Activated CD8-positive, alpha-beta T cell treated with anti-CD3 and anti-CD28 coated beads, Interleukin-2, amount 10 ng/mL, durations not matched to agents 7 days and 5 days (primary cell): ENCODE measurements at places on chromosomes 5 and 9. TPM values are rescaled to one million over a fixed set of nuclear protein-coding genes. Genes with fewer than 3 reads are reported as not detected.

- H3K27ac ChIP-seq, result no peak overlapping the region
- no peak for DNase-seq
- H3K36me3 ChIP-seq, result no peaks in the 10 kb centered on the region
- no peak overlapping the region for H3K4me3 ChIP-seq
- no peaks in the 10 kb centered on the region for H3K27me3 ChIP-seq
- no peaks in the 10 kb centered on the region for H3K4me1 ChIP-seq
These were observed 322.6 kb upstream of the WWC1 start for GRCh38 chr5:167968837-167969236.

GRCh38 chr5:94793113-94793815 is 174.8 kb downstream of the SLF1 start:
- peak overlapping the region; percentile 93 for H3K27ac ChIP-seq
- H3K4me3 ChIP-seq, result peak overlapping the region; percentile 60
- peak; percentile 62 for DNase-seq
- peaks cover 4% of the 10 kb centered on the region for H3K36me3 ChIP-seq
- H3K27me3 ChIP-seq, result peaks cover 2% of the 10 kb centered on the region

DNA sequence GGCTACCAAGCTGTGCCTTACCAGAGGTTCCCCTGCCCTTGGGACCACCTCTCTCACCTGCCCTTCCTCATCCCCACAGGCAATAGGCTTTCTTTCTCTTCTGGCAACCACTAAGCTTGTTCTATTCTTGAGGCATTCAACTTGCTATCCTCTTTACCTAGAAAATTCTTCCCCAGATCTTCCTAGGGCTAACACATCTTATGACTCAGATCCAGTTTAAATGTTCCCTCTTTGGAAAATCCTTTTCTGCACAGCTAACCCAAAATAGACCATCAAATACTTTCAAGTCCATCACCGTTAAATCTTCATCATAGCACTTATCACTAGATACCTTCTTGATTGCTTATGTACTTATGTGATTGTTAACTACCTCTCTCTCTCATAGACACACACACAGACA is 93.7 kb downstream of the ENC1 start:
- DNase-seq, result no peak
- peaks cover 5% of the 10 kb centered on the region for H3K27me3 ChIP-seq
- H3K4me3 ChIP-seq, result no peak overlapping the region
- no peak overlapping the region for H3K27ac ChIP-seq
- H3K36me3 ChIP-seq, result no peaks in the 10 kb centered on the region

- peaks cover 2% of the 10 kb centered on the region for H3K4me1 ChIP-seq
- DNase-seq, result no peak
- no peak overlapping the region for H3K4me3 ChIP-seq
- H3K27me3 ChIP-seq, result peaks cover 61% of the 10 kb centered on the region
- no peaks in the 10 kb centered on the region for H3K36me3 ChIP-seq
- no peak overlapping the region for H3K27ac ChIP-seq
These were observed 1.4 kb downstream of the EGFLAM start for GRCh38 chr5:38259809-38260160.

- no peaks in the 10 kb centered on the region for H3K27me3 ChIP-seq
- peaks cover 24% of the 10 kb centered on the region for H3K4me1 ChIP-seq
- H3K4me3 ChIP-seq, result peak overlapping the region; percentile 30
- H3K36me3 ChIP-seq, result no peaks in the 10 kb centered on the region
These were observed 35.3 kb upstream of the PRRC2B start for GRCh38 chr9:131358556-131358955.

- H3K27me3 ChIP-seq, result peaks cover 50% of the 10 kb centered on the region
- peak; percentile 83 for DNase-seq
- no peaks in the 10 kb centered on the region for H3K36me3 ChIP-seq
These were observed at the start of gene SHB for GRCh38 chr9:38068701-38069628. SHB (minus strand) TSS chr9:38069227; CDS start chr9:38068645, 582 bp downstream.

GRCh38 chr5:92633176-92633575 is 947.8 kb downstream of the NR2F1-AS1 start:
- H3K4me3 ChIP-seq, result no peak overlapping the region
- H3K27ac ChIP-seq, result no peak overlapping the region
- no peaks in the 10 kb centered on the region for H3K27me3 ChIP-seq
- H3K4me1 ChIP-seq, result no peaks in the 10 kb centered on the region

DNA sequence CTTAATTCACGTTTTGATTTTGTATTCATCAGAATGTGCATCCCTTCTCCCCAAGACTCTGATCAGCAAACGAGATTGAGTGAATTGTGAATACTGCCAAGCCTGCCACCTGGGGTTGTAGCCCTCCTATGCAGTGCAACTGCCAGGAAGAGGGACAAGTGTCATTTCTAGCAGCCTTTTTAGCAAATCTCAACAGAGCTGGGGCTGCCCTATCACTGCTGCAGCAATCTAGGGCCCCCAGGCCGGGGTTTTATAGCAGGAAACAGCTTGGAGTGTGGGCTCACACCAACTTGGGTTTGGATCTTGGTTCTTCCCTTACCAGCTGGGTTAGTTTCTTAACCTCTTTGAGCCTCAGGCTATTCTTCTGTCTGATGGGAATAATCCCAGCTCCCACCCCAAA is 4.0 kb downstream of the CSF1R start:
- peaks cover 29% of the 10 kb centered on the region for H3K27me3 ChIP-seq
- H3K4me3 ChIP-seq, result no peak overlapping the region

DNA sequence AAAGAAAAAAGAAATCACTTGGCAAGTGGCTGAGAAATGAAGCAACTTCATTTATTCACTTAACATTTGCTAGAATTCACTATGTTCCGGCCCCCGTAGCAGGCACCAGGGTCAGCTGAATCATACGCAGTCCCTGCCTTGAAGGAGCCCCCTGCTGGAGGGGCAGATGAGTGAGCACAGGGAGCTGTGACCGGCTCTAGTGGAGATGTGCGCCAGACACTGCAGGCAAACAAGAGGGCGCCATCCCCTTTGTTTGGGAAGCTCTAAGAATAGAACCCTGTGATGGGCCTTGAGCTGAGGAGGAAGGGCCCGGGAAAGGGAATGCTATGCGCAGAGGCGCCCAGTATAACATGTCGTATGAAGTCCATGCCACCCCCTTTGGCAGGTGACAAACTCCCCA is 20.2 kb upstream of the RPL26L1 start:
- H3K27me3 ChIP-seq, result no peaks in the 10 kb centered on the region
- H3K4me3 ChIP-seq, result no peak overlapping the region
- no peak overlapping the region for H3K27ac ChIP-seq
- peaks cover 5% of the 10 kb centered on the region for H3K36me3 ChIP-seq

DNA sequence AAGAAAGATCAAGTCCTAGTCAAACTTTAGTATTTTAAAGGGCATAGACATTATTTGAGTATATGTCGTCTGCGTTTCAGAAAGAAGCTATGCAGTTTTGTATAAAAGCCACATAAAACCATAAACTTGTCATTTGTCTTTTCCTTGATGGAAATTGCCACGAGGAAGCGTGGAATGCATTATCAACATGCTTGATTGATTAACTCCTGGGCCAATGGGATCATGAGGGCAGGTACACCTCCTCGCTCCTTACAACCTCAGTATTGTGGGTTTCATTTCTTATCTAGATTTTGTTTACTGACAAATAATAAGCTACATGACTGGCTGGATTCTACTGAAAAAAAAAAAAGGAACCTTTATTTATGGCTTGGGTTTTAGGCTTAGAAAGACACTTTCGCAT is 122.5 kb upstream of the RFX3 start:
- H3K36me3 ChIP-seq, result no peaks in the 10 kb centered on the region
- peaks cover 3% of the 10 kb centered on the region for H3K4me1 ChIP-seq
- H3K27ac ChIP-seq, result no peak overlapping the region

- no peaks in the 10 kb centered on the region for H3K27me3 ChIP-seq
- H3K4me1 ChIP-seq, result peaks cover 48% of the 10 kb centered on the region
- H3K4me3 ChIP-seq, result no peak overlapping the region
- peaks cover 2% of the 10 kb centered on the region for H3K36me3 ChIP-seq
- DNase-seq, result no peak
These were observed 51.7 kb downstream of the ARHGAP26 start for GRCh38 chr5:142821733-142822487.

- H3K36me3 ChIP-seq, result peaks cover 33% of the 10 kb centered on the region
- DNase-seq, result peak; percentile 80
- H3K27me3 ChIP-seq, result no peaks in the 10 kb centered on the region
- H3K4me1 ChIP-seq, result peaks cover 63% of the 10 kb centered on the region
- peak overlapping the region; percentile 86 for H3K27ac ChIP-seq
These were observed 7.4 kb downstream of the GALNT10 start for GRCh38 chr5:154197801-154198491.

- H3K27me3 ChIP-seq, result no peaks in the 10 kb centered on the region
- no peak overlapping the region for H3K27ac ChIP-seq
- H3K4me1 ChIP-seq, result peaks cover 30% of the 10 kb centered on the region
- DNase-seq, result no peak
These were observed 38.3 kb upstream of the SMU1 start for GRCh38 chr9:33114746-33115145.

- H3K36me3 ChIP-seq, result peaks cover 15% of the 10 kb centered on the region
- peak; percentile 36 for DNase-seq
- H3K4me1 ChIP-seq, result peaks cover 23% of the 10 kb centered on the region
- H3K4me3 ChIP-seq, result no peak overlapping the region
- H3K27ac ChIP-seq, result no peak overlapping the region
- H3K27me3 ChIP-seq, result no peaks in the 10 kb centered on the region
These were observed 548 bp downstream of the CEP120 start for GRCh38 chr5:123422433-123423277.

- H3K36me3 ChIP-seq, result no peaks in the 10 kb centered on the region
- H3K4me3 ChIP-seq, result no peak overlapping the region
- DNase-seq, result no peak
- H3K27ac ChIP-seq, result no peak overlapping the region
- peaks cover 40% of the 10 kb centered on the region for H3K4me1 ChIP-seq
These were observed 3.5 kb upstream of the SUSD3 start for GRCh38 chr9:93054758-93055704.

GRCh38 chr9:97934321-97935115 is 3.5 kb downstream of the HEMGN start:
- no peak overlapping the region for H3K27ac ChIP-seq
- H3K36me3 ChIP-seq, result no peaks in the 10 kb centered on the region
- H3K27me3 ChIP-seq, result no peaks in the 10 kb centered on the region
- peaks cover 60% of the 10 kb centered on the region for H3K4me1 ChIP-seq
- DNase-seq, result no peak

DNA sequence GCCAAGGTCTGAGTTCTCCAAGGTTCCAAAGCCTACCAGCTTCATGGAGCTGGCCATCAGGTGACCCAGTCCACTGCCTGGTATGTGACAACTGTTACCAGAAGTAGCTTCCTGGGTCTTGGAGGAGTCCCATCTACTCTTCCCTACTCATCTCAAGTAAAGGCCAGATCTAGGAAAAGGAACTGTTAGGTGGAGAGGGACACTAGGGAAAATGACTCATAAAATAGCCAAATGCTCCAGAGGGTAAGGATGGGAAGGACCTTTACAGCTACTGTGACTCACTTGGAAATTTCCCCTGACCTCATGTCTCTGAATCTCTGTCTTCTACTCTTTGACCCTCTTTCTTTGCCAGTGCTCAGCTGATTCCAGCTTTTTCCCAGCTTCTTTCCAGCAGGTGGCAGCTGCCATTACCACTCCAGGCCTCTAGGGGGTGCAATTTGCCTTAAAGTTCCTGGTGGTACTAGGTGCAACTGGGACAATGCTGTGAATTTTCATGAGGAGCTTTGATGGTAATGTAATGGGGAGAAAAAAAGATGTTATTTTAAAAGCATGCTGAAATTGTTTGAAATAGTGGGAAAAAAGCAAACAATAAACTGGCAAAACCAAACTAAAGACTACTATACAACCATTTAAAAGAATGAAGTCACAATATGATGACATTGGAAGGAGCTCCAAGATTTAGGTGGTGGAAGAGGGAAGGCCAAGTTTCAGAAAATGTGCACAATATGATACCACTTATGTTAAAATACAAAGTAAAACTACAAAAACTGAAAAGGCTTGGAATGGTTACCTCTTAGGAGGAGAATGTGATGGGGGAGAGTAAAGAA is 27.1 kb upstream of the MYORG start:
- no peak overlapping the region for H3K4me3 ChIP-seq
- H3K27me3 ChIP-seq, result no peaks in the 10 kb centered on the region
- H3K36me3 ChIP-seq, result no peaks in the 10 kb centered on the region
- H3K4me1 ChIP-seq, result no peaks in the 10 kb centered on the region
- DNase-seq, result peak; percentile 67
- H3K27ac ChIP-seq, result no peak overlapping the region

DNA sequence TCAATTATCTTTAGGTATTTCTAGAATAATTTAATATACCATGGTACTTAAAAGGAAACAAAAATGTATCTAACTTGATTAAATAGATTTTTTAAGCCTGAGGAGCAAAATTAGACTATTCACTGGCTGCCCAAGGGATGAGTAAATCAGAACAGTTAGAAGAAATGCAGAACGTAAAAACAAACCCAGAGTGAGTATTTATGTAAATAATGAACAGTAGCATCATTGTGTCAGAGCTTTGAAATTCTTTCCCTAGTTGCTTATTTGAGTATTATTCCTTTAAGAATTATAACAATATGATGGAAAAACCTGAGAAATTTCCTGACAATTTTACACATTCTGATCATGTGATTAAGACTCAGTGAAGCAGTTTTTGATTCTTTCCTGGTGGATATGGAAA is 200.9 kb downstream of the GDNF start:
- no peak overlapping the region for H3K27ac ChIP-seq
- DNase-seq, result no peak
- H3K4me1 ChIP-seq, result no peaks in the 10 kb centered on the region
- no peaks in the 10 kb centered on the region for H3K36me3 ChIP-seq
- no peaks in the 10 kb centered on the region for H3K27me3 ChIP-seq
- H3K4me3 ChIP-seq, result no peak overlapping the region

The HMHB1 gene
- total RNA-seq, result not detected

The TXNDC8 gene
- total RNA-seq, result not detected

The PCA3 gene
- total RNA-seq, result not detected

The CSNK1A1 gene
- 163 TPM for total RNA-seq

The SH3GLB2 gene
- total RNA-seq, result 109 TPM

The NUTM2G gene
- total RNA-seq, result not detected

The ADRA1B gene
- not detected for total RNA-seq

The PTCD2 gene
- total RNA-seq, result 8.4 TPM

The SCGB3A1 gene
- total RNA-seq, result not detected

The LCNL1 gene
- not detected for total RNA-seq

The WNT8A gene
- not detected for total RNA-seq

The SLC27A4 gene
- total RNA-seq, result 21.7 TPM

The RGS14 gene
- total RNA-seq, result 112 TPM

The TICAM2 gene
- total RNA-seq, result 0.55 TPM

The CATSPER3 gene
- total RNA-seq, result 0.68 TPM

The GPR107 gene
- total RNA-seq, result 24.4 TPM

The SLC6A7 gene
- total RNA-seq, result not detected

The DMRT3 gene
- total RNA-seq, result not detected

The CYSRT1 gene
- 0.42 TPM for total RNA-seq

The FIBCD1 gene
- not detected for total RNA-seq

The COL5A1 gene
- total RNA-seq, result 0.05 TPM

The TMEM215 gene
- total RNA-seq, result not detected

The SLC22A4 gene
- total RNA-seq, result not detected
